Cerebellum (tissue), 4 donors: ENCODE measurements at places on chromosomes 7 and 10. TPM values are rescaled to one million over a fixed set of nuclear protein-coding genes. Genes with fewer than 3 reads are reported as not detected.

The NEBL gene
- total RNA-seq: 38.9 TPM

The TNKS2 gene
- total RNA-seq: 67.2 TPM

The CPN1 gene
- total RNA-seq: not detected

The TUBAL3 gene
- total RNA-seq: 0.27 TPM

The PLXDC2 gene
- total RNA-seq: 59.6 TPM

The ANKRD30A gene
- not detected for total RNA-seq

The CDNF gene
- total RNA-seq: not detected

The CREB5 gene
- 23.6 TPM for total RNA-seq

The CUZD1 gene
- 0.91 TPM for total RNA-seq

The SYT15 gene
- total RNA-seq: 1.8 TPM

The MMRN2 gene
- 5.2 TPM for total RNA-seq

The CYP3A7 gene
- total RNA-seq: 0.45 TPM

The ASB4 gene
- total RNA-seq: 0.09 TPM

The SLC16A12 gene
- 2.4 TPM for total RNA-seq

The NRCAM gene
- total RNA-seq: 194 TPM

The GIMAP8 gene
- 2.5 TPM for total RNA-seq

The C10orf67 gene
- total RNA-seq: 0.54 TPM

The SH2D4B gene
- 0.36 TPM for total RNA-seq

The HYAL4 gene
- not detected for total RNA-seq

The TMEM270 gene
- total RNA-seq: not detected

The TFPI2 gene
- 1.4 TPM for total RNA-seq

The NPY4R2 gene
- 1.5 TPM for total RNA-seq

The UTF1 gene
- not detected for total RNA-seq

The MMD2 gene
- 5.2 TPM for total RNA-seq

The CNPY1 gene
- 19.4 TPM for total RNA-seq

The UCMA gene
- total RNA-seq: not detected

The TMEM196 gene
- total RNA-seq: 12.9 TPM

The KIF20B gene
- 10.7 TPM for total RNA-seq

The FKBP6 gene
- total RNA-seq: not detected

The C10orf90 gene
- not detected for total RNA-seq

The TFR2 gene
- total RNA-seq: 2.8 TPM

The TEX36 gene
- not detected for total RNA-seq

The EGR2 gene
- 0.18 TPM for total RNA-seq

The PARD3 gene
- total RNA-seq: 52.6 TPM
